ENCODE measurements at places on chromosomes 1 and 21. TPM values are rescaled to one million over a fixed set of nuclear protein-coding genes. Genes with fewer than 3 reads are reported as not detected.

The ARHGAP30 gene
- not detected for total RNA-seq

The FCRL5 gene
- total RNA-seq = not detected

The OR2T29 gene
- total RNA-seq = not detected

The LCE3E gene
- not detected for total RNA-seq

The PRAMEF4 gene
- not detected for total RNA-seq

DNA sequence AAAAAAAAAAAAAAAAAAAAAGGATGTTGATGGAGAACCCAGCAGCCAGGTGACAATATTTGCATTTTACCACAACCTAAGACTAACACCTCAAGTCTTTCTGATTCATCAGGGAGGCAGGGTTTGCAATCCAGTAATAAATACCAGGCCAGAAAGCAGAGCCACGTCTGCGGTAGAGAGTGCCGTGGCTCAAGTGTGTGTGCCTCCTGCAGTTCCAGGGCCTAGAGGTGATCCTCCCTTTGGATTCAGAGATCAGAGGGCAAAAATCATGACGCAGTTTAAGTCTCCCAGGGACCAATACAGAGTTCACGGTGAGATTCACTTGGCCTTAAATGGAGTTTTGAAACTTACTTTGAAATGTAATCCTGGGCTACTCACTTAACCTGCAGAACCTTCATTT, 34.9 kb downstream of the TMCO4 start:
- H3K4me1 ChIP-seq = peaks cover 24% of the 10 kb centered on the region
- H3K27me3 ChIP-seq = no peaks in the 10 kb centered on the region
- peak overlapping the region; percentile 16 for H3K27ac ChIP-seq
- H3K36me3 ChIP-seq = peaks cover 3% of the 10 kb centered on the region
- DNase-seq = no peak
- H3K4me3 ChIP-seq = no peak overlapping the region

GRCh38 chr1:15311880-15312279, 64.9 kb downstream of the FHAD1 start:
- H3K4me3 ChIP-seq = no peak overlapping the region
- H3K4me1 ChIP-seq = peaks cover 6% of the 10 kb centered on the region
- H3K27me3 ChIP-seq = no peaks in the 10 kb centered on the region
- no peaks in the 10 kb centered on the region for H3K36me3 ChIP-seq
- no peak overlapping the region for H3K27ac ChIP-seq

- no peaks in the 10 kb centered on the region for H3K4me1 ChIP-seq
- no peak overlapping the region for H3K4me3 ChIP-seq
- DNase-seq = no peak
- no peaks in the 10 kb centered on the region for H3K27me3 ChIP-seq
- H3K27ac ChIP-seq = no peak overlapping the region
Measured at GRCh38 chr1:84940481-84940880, 47.5 kb upstream of the LPAR3 start.

DNA sequence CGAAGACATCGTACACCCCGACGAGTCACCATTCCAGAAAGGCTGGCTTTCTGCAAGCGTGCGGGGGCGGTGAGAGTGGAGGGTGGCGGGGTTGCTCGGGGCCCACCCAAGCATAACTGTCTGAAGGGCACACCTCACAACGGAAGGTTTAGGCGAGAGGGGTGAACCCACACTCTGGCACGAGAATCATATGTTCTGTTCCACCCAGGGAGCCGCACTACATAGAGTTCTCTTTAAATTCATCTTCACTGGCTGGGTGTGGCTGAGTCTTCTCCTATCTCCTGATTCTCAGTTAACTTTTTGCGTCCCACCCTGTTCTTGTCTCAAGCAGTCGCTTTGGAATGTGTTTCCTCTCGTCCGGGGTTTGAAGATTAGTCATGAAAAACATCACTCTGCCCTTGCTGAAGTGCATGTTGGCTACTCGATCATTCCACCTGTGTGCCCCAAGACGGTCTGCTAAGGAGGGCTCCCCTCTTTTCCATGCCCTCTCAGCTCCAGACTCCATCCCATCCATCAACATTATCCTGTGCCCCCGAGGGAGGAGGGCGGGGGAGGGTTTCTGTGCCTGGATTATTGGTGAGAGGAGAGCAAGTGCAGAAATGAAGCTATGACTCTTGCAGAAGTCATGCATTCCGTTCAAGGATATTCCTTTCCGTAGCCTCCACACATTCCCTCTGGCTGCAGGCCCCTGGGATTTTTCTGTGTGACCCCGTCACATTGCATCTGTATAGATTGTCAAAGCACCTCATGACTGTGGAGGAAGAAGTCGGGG, 53.5 kb upstream of the CD34 start:
- H3K36me3 ChIP-seq = no peaks in the 10 kb centered on the region
- no peak overlapping the region for H3K4me3 ChIP-seq
- no peaks in the 10 kb centered on the region for H3K27me3 ChIP-seq

DNA sequence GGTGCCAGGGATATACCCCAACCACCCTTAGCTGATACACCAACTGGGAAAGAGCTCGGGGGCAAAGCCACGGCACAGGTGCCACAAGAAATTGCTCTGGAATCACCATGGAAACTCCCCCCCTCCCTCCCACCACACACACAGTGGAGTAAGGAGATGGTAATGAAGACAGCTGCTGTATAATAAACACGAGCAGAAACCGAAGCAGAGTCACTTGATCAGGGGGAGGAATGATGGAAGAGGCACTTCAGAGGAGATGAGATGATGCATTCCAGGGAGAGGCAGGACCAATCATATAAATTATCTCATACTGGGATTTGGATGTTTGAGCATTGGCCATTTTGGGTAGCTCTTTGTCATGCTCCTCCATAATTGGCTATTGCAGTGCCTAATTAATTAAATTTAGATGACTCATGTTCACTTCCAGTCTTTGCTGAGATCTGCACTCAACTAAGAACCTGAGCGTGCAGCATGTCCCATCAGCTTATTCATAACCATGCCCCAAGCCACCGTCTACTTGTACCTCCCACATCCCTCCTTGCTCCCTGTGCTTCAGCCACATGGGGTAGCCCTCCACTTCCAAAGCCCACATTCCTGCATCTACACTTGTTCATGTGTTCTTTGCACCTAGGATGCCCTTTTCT, 189.5 kb downstream of the ZSCAN20 start:
- H3K36me3 ChIP-seq = no peaks in the 10 kb centered on the region
- DNase-seq = no peak
- no peak overlapping the region for H3K4me3 ChIP-seq

GRCh38 chr1:92030656-92031107, 897 bp downstream of the EPHX4 start:
- H3K36me3 ChIP-seq = no peaks in the 10 kb centered on the region
- no peak overlapping the region for H3K4me3 ChIP-seq
- DNase-seq = peak; percentile 5
- H3K27ac ChIP-seq = no peak overlapping the region
- peaks cover 17% of the 10 kb centered on the region for H3K27me3 ChIP-seq

- H3K27ac ChIP-seq = no peak overlapping the region
- H3K36me3 ChIP-seq = no peaks in the 10 kb centered on the region
- H3K4me3 ChIP-seq = no peak overlapping the region
- no peaks in the 10 kb centered on the region for H3K27me3 ChIP-seq
- H3K4me1 ChIP-seq = no peaks in the 10 kb centered on the region
- no peak for DNase-seq
Measured at GRCh38 chr1:14561014-14561693, 37.3 kb upstream of the KAZN start.

- H3K4me3 ChIP-seq = no peak overlapping the region
- no peak overlapping the region for H3K27ac ChIP-seq
- no peaks in the 10 kb centered on the region for H3K27me3 ChIP-seq
- DNase-seq = no peak
- H3K36me3 ChIP-seq = no peaks in the 10 kb centered on the region
- H3K4me1 ChIP-seq = no peaks in the 10 kb centered on the region
Measured at GRCh38 chr1:79825551-79825950, 819.0 kb upstream of the ADGRL4 start.

DNA sequence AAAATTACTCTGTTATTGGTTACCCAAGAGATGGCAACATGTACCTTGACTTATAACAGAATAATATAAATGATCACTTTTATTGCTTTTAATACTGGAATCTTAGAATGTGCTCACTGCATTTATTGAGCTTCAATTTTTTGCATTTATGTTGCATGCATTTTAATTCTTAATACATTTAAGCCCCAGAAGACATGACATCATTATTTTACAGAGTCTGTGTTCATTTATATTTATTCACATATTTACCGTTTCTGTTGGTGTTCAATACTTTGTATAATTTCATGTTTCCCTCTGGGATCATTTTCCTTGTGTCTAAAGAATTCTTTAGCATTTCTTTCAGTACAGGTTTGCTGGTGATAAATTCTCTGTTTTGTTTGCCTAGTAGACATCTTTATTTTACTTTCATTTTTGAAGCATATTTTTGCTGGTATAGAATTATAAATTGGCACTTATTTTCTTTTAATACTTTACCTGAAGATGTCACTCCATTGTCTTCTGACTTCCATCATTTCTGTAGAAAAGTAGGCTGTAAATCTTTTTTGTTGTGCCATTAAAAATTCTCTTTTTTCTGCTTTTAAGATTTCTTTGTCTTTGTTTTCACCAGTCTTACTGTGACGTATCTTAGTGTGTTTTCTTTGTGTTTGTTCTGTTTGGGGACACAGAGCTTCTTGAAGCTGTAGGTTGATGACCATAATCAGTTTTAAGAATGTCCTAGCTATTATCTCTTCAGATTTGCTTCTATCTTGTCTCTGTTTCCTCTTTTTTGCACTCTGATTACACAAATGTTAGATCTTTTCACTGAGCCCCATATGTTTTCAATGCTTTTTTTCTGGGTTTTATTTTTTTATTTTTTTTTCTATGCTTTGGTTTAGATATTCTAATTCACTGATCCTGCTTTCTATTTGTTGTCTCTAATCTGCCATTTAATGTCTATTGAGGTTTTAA, 26.9 kb downstream of the DISP3 start:
- H3K4me3 ChIP-seq = no peak overlapping the region
- no peaks in the 10 kb centered on the region for H3K36me3 ChIP-seq
- no peaks in the 10 kb centered on the region for H3K27me3 ChIP-seq
- H3K27ac ChIP-seq = no peak overlapping the region
- H3K4me1 ChIP-seq = no peaks in the 10 kb centered on the region
- no peak for DNase-seq

- H3K27me3 ChIP-seq = no peaks in the 10 kb centered on the region
- no peak overlapping the region for H3K4me3 ChIP-seq
- H3K27ac ChIP-seq = no peak overlapping the region
- no peaks in the 10 kb centered on the region for H3K4me1 ChIP-seq
- DNase-seq = no peak
Measured at GRCh38 chr21:29521872-29522271, 223.2 kb downstream of the BACH1 start.

GRCh38 chr1:41950820-41951219, 32.1 kb upstream of the HIVEP3 start:
- H3K4me3 ChIP-seq = no peak overlapping the region
- H3K27me3 ChIP-seq = no peaks in the 10 kb centered on the region
- H3K4me1 ChIP-seq = peaks cover 23% of the 10 kb centered on the region
- no peaks in the 10 kb centered on the region for H3K36me3 ChIP-seq
- DNase-seq = no peak
- no peak overlapping the region for H3K27ac ChIP-seq

- peaks cover 14% of the 10 kb centered on the region for H3K4me1 ChIP-seq
- no peaks in the 10 kb centered on the region for H3K27me3 ChIP-seq
- no peak overlapping the region for H3K4me3 ChIP-seq
- DNase-seq = peak; percentile 77
- H3K27ac ChIP-seq = peak overlapping the region; percentile 35
- H3K36me3 ChIP-seq = no peaks in the 10 kb centered on the region
Measured at GRCh38 chr1:27862671-27863537, 9.4 kb upstream of the THEMIS2 start.

- no peak for DNase-seq
- H3K36me3 ChIP-seq = no peaks in the 10 kb centered on the region
- H3K4me1 ChIP-seq = peaks cover 3% of the 10 kb centered on the region
- peaks cover 55% of the 10 kb centered on the region for H3K27me3 ChIP-seq
- no peak overlapping the region for H3K4me3 ChIP-seq
- no peak overlapping the region for H3K27ac ChIP-seq
Measured at GRCh38 chr1:228009828-228010775, 3.3 kb downstream of the WNT3A start.

DNA sequence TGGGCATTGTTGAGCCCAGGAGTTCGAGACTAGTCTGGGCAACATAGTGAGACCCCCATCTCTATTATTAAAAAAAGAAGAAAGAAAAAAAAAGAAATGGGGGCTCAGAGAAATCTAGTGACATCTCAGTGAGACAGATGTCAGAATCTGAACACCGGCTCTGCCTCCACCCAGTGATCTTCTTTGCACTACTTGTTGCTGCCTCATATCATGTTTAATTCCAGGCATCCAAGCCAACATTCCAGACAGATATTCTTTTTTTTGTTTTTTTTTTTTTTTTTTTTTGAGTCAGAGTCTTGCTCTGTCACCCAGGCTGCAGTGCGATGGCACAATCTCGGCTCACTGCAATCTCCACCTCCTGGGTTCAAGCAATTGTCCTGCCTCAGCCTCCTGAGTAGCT, 5.0 kb upstream of the ARL8A start:
- no peak overlapping the region for H3K4me3 ChIP-seq
- peaks cover 4% of the 10 kb centered on the region for H3K36me3 ChIP-seq
- DNase-seq = no peak
- no peaks in the 10 kb centered on the region for H3K27me3 ChIP-seq
- no peak overlapping the region for H3K27ac ChIP-seq

DNA sequence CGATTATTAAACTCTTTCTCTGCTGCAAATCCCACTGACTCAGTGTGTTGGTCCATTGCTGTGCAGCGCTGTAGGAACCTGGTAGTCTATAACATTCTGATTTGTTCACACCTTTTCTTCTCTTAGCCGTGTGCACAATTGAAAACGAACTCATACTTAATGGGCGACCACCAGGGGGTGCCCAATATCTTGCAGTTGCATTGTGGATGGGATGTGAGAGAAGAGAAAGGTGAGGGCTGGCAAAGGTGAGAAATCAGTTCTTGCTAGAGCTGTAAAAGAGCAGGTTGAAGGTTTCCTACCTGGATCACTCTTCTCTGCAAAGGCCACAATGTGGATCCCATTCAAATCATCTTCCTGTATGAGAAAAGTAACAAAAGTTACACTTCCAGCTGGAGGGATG, 51.0 kb downstream of the CASQ2 start:
- no peak overlapping the region for H3K27ac ChIP-seq
- no peaks in the 10 kb centered on the region for H3K4me1 ChIP-seq
- no peak overlapping the region for H3K4me3 ChIP-seq
- no peaks in the 10 kb centered on the region for H3K36me3 ChIP-seq
- no peaks in the 10 kb centered on the region for H3K27me3 ChIP-seq
- DNase-seq = peak; percentile 18

GRCh38 chr1:230894032-230894431, 25.7 kb upstream of the C1orf198 start:
- no peak overlapping the region for H3K27ac ChIP-seq
- no peak overlapping the region for H3K4me3 ChIP-seq
- no peaks in the 10 kb centered on the region for H3K27me3 ChIP-seq
- H3K36me3 ChIP-seq = no peaks in the 10 kb centered on the region
- no peak for DNase-seq
